Esophagus (tissue), 2 donors: ENCODE measurements at places on chromosomes 13 and 19. TPM values are rescaled to one million over a fixed set of nuclear protein-coding genes. Genes with fewer than 3 reads are reported as not detected.

NUP58 gene
- polyA plus RNA-seq = 8.9 TPM

BEST2 gene
- polyA plus RNA-seq = 0.06 TPM

VSTM2B gene
- not detected for polyA plus RNA-seq

COL5A3 gene
- 6.8 TPM for polyA plus RNA-seq

GNG7 gene
- 1.2 TPM for polyA plus RNA-seq

ADGRE1 gene
- polyA plus RNA-seq = 0.06 TPM

ZDHHC20 gene
- polyA plus RNA-seq = 20.3 TPM

GAPDHS gene
- not detected for polyA plus RNA-seq

KIR3DL1 gene
- not detected for polyA plus RNA-seq

PRX gene
- polyA plus RNA-seq = 1.1 TPM

PDX1 gene
- not detected for polyA plus RNA-seq

ZNF253 gene
- polyA plus RNA-seq = 1.8 TPM

CYP4F8 gene
- polyA plus RNA-seq = 0.10 TPM

ZNF571 gene
- 1.6 TPM for polyA plus RNA-seq

KRTDAP gene
- polyA plus RNA-seq = 238 TPM

CHAF1A gene
- 10.8 TPM for polyA plus RNA-seq

PLVAP gene
- 30.7 TPM for polyA plus RNA-seq

ARRDC5 gene
- 0.31 TPM for polyA plus RNA-seq

ZNF134 gene
- 5.1 TPM for polyA plus RNA-seq
